ENCODE measurements at places on chromosomes 12 and 14.
A peak's percentile ranks its signal among the peaks of the same experiment; 100 is the strongest.

DNA sequence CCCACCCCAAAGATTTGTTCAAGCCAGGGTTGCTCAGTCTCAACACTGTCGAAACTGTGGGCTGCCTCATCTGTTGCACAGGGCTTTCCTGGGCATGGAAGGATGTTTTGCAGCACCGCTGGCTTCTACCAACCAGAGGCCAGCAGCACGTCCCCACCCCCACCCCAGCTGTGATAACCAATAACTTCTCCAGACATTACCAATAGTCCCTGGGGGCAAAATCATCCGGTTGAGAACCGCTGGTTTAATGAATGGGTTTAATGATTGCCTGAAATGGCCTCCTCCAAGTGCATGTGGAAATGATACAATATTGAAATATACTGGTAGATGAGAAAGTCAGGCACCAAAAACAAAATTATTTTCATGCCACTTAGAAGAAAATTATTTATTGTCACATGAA is 44.5 kb downstream of the RIMBP2 start:
- DNase-seq = no peak

- no peak for DNase-seq
Measured at GRCh38 chr12:82647853-82648252, 38.9 kb upstream of the TMTC2 start.

DNA sequence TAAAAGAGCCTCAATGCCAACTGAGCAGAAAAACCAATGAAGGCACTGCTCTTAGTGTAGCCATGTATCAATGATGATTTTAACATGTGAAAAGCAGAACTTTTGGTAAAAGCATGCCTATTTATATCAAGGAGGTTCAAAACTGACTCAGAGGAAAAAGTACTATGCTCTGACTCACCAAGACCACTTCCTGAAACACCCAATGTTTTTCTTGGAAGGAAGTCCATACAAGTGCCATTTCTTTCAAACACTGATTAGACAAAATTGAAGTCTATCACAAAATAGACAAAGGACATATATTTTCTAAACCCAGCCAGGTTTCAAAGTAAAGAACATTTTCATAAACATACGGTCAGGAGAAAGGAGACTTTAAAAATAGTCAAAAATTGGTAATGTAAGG is 88.6 kb downstream of the EPS8 start:
- DNase-seq = peak; percentile 92

DNA sequence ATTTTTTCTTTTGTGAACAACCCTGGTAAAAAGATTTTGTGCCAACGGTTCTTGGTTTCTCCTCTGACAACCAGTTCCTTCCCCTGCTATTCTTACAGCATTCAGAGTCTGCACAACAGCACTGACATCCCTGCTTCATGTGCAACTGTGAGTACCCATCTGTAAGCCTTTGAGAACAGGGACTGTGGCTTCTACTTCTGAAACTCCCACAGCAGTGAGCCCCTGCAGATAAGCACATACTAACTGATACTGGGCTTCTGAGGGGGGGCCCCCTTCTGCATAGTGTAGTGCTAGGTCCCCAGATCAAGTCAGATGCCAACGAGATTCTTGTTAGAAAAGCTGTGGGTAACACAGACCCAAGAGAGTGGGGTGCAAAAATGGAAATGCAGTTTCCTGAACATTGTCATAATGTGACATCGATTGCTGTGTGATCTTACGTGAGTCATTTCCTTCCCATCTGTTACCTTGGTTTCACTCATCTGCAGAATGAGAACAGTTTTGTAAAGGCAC is 11.1 kb upstream of the NINJ2 start:
- no peak for DNase-seq

All from kidney glomerular epithelial cell (primary cell).